ENCODE measurements at places on chromosomes 6 and 20.

- no peak for DNase-seq
These were observed 100.1 kb downstream of the ARID1B start for GRCh38 chr6:156877126-156877863.

GRCh38 chr6:157535340-157536222, 154.6 kb downstream of the ZDHHC14 start:
- no peak for DNase-seq

DNA sequence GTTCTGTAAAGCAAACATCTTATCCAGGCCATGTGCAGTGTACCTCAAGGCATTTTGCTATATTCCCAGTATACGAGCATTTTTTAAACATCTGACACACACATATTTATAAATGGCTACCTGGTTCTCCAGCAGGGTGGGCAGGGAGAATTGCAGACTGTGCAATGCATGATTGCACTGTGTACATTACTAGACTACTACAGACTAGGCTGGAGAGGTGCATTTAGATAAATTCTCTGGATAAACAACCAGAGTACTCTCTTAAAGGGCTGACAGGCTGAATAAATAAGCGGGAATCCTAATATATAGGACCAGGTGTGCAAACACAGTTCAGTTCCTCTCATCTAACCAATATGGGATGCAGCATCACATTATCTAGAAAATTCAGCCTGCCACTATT, 428.3 kb upstream of the ARID1B start:
- DNase-seq = no peak

GRCh38 chr6:50966532-50966931, 147.9 kb downstream of the TFAP2B start:
- DNase-seq = no peak

DNA sequence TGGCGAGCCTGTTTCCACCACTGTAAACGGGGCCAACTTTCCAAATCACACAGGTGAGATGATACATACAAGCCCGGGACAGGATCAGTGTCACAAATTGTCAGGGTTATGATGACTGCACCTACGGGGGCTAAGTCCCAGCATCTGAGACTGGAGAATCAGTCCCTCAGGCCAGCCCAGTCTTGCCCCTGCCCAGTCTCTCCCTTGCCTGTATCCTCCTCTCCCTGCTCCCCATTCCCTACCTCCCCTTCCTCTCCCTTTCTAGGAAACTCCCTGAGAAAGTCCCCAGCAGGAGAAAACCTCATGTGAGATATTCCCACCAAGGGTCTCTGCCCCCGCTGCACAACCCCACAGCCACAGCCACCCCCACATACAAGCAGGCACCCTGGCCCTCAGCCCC, 1.5 kb downstream of the FOXS1 start:
- no peak for DNase-seq

- no peak for DNase-seq
These were observed 60.6 kb downstream of the HIVEP2 start for GRCh38 chr6:142884214-142885035.

DNA sequence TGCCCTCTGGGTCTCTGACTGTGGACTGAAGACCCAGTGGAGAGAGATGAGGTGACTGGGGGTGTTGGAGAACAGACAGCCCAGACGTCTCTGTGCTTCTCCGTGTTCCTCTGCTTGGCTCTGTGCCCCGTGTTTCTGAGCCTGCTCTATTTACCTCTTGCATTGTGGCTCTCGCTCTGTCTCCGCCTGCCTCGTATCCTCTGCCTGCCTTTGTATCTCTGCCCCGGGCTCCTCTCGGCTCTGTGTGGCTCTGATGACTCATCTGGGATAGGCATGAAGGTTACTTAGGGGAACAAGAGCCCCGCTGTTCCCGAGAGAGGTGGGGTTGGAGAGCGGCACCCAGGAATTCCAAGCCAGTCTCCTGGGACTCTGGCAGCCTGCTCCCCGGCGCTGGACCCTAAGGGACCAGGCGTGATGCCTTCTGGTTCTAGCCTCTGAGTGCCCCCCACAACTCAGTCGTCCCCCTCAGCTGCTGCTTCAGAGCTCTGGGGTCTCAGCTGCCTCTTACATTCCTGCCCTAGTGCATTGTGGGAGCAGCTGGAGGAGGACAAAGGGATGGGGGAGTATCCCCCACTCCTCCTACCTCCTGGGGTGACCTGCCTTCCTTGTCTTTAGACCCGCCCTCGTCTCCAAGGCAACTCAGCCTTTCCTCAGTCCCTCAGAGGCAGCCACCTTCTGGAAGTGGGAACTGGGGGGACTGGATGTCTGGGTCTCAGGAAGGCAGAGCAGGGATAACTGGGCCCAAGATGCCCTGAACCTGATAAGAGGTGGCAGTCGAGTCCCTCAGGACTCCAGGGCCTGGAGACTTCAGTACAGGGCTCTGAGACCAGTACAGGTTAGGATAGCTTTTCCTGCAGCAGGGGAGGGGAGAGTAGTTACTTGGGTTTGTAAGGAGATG, 1.9 kb downstream of the DDR1 start:
- peak; percentile 40 for DNase-seq

- DNase-seq = no peak
These were observed 557.8 kb upstream of the SLC35B3 start for GRCh38 chr6:8993111-8993510.

- no peak for DNase-seq
These were observed 4.7 kb upstream of the NPBWR2 start for GRCh38 chr20:64111841-64112641.

DNA sequence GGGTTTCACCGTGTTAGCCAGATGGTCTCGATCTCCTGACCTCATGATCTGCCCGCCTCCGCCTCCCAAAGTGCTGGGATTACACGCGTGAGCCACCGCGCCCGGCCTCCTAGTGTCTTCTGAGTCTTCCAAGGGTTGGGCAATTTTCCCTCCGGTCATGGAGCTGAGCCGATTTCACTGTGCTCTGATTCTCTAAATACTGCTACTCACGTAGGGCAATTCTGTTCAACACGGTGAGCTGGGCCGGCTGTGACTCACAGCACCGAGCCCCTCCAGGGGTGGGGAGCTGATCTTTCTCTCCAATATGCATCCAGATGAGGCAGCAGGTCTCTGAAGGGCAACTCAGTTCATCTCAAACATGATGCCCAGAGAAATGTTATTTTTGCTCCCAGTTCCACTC, 71.6 kb upstream of the CD93 start:
- no peak for DNase-seq

DNA sequence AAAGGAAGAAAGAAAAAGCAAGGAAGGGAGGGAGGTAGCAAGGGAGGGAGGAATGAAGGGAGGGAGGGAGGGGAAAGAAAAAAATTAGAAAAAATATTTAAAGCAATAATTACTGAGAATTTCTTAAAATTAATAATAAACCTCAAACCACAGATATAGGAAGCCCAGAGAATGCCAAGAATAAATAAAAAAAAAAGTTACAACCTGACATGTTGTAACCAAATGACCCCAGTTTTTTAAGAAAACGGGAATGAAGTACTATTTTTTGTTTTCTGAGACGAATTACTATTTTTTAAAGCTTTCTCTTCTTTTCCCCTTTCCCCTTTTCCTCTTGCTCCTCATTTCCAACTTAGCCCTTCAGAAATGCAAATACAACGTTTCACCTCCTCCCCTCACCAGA, 16.7 kb downstream of the SLC17A1 start:
- DNase-seq = no peak

GRCh38 chr20:50149481-50150254, 3.9 kb downstream of the PEDS1 start:
- no peak for DNase-seq

DNA sequence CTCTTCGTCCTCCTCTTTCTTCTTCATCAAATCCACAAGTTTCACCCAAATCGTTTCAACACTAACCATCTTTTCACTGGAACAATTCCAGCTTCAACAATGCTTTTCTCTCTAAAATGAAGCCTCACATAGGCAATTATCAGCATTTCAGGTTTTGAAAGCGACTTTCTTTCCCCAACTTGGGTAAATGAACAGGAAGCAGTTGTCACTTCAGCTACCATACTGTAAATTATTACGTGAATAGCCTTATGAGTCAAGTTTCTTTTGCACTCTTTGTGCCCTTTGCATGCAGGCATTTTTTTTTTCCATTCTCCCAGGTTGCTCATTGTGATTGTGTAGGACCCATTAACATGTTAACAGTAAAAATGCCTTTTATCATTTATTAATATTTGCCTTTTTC, 121.7 kb upstream of the BTBD3 start:
- DNase-seq = peak; percentile 15

DNA sequence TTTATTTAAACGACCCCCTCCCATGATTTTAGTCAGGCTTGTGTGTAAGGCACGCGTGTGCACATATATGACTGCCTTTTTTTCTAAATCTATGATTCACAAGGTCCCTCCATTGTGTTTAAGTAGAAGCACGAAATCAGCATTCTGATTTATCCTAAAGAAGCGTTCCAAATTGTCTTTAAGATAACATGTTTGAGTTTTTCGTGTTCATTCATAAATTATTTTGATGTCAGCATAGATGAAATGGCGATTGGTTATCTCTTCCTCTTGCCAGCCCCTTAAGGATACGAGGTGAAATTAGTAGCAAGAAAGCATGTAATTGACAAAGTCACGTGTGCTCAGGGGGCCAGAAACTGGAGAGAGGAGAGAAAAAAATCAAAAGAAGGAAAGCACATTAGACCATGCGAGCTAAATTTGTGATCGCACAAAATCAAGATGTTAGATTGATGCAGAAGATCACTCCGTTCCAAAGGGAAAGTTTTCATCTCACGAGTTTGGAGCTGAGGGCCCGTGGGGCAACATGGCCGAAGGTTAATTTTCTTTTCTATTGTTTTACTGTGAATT, at the start of gene LIN28B:
Gene LIN28B (plus strand): TSS at position 377 of the 564 bp plus-strand sequence. CDS start 144 bp downstream, at position 521.
- DNase-seq = no peak

DNA sequence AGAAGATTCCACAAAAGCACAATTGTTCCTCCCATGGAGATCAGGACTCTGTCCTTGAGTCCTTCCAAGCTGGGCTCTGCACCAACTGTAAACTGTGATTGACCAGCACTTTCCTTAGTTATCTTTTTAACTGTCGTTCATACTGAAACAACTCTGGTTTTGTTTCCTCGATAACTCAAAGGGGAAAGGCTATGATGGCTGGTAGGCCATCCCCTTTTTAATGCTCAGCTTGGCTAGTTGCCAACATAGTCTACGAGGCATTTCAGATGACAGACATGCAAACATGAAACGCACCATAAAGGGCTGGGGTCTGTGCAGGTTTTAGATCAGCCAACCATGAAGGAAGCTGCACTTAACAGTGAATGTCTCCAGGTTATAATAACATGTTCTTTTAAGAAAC, 497.1 kb upstream of the ARID1B start:
- no peak for DNase-seq

GRCh38 chr6:34115403-34115795, 30.5 kb downstream of the GRM4 start:
- DNase-seq = no peak

DNA sequence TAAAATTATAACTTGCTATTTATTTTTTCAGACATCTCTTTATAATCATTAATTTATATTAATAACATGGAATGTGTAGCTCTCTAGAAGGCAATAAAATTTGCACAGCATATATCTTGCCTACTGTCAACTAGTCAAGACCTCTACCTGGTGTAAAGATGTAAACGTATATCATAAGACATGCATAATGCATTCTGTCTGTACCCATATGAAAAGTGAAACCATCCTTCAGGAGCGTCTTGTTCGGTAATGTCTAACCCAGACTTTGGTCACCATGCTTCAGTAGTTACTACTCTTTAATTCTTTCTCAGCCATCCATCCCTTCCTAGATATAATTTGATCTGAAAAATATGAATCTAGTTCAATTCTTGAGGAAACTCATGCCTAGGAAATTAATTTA, 21.0 kb downstream of the CEP43 start:
- DNase-seq = no peak

- DNase-seq = no peak
These were observed 40.4 kb upstream of the KIF25 start for GRCh38 chr6:167956983-167957492.

DNA sequence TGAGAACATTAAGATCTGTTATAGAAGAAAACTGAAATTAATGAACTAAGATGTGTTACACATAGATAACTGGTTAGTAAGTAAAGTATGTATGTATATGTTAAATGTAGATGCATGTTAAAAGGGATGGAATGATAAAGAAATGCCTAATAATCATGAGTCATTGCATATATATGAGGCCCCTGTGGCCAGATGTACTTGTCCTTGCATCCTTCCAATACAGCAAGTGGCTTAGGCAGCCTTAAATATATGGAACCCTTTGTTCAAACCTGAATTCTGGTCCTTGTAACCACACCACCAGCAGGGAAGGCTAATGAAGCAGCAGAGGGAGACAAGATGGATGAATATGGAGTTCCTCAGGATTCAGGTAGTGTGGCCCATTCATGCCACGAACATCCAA, 9.8 kb upstream of the AKAP7 start:
- no peak for DNase-seq

DNA sequence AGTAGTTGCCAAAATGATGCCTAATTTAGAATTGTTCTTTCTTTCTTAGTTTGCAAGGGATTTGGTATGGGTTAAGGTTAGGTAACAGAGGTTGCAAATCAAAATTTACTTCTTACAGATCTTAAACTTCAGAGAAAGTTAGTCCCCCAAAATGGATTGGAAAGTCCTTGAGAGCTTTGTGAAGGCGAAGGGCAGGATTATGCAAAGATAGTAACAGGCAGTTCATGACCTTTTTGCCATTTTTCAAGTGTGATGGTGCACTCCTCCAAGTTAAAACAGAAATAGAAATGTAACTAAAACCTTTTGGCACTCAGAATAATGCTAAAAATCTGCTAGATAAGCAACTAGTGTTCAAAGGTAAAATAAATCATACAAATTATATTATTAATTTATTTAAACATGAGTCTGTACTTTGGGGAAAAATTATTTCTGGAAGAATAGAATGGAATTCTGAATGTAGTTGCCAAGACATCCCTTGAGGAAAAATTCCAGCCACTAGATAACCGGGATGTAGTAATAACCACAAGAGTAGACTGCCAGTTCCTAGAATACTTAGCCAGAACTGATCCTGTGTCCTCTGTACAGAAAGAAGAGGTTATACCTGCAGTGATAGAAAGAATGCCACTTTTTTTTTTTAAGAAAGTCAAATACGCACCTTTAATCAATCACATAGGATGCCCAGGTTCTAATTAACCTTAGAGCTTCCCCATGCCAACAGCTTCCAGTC, 31.8 kb upstream of the DAAM2 start:
- no peak for DNase-seq

GRCh38 chr6:91141346-91141745, 554.5 kb upstream of the MAP3K7 start:
- no peak for DNase-seq

- DNase-seq = no peak
These were observed 428.1 kb upstream of the KHDRBS2 start for GRCh38 chr6:62714112-62714511.

GRCh38 chr20:37492096-37492625, 28.9 kb upstream of the NNAT start:
- DNase-seq = no peak

- DNase-seq = no peak
These were observed at the start of gene DNAH8 for GRCh38 chr6:38715016-38715689. Gene DNAH8, plus strand, starts transcription at chr6:38715311. Its CDS starts 7,499 bp downstream, at chr6:38722810.

DNA sequence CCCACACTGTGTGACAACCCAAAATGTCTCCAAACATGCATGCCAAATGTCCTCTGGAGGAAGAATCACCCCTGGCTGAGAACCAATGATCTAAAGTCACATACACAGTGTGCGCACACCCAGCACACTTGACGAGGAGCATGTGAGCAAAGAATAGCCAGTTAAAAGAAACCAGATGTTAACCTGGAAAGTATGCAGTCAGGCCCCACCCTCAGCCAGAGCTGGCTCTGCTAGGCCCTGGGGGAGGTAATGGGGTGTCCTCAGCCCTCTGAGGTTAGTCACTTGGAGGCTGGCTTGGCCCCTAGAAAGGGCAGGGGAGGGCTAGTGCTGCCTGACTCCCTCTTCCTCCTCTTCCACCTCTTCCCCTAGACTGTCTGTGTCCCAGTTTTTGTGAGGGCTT, 15.2 kb upstream of the GUCA1A start:
- DNase-seq = no peak

- peak; percentile 88 for DNase-seq
These were observed 81.0 kb downstream of the NDUFAF5 start for GRCh38 chr20:13865791-13866351.

Data from fibroblast of skin of left biceps (primary cell).